ENCODE measurements at places on chromosomes 16 and 17.
A peak's percentile ranks its signal among the peaks of the same experiment; 100 is the strongest.

GRCh38 chr16:72841506-72841905, 206.4 kb downstream of the ZFHX3 start:
- no peak for DNase-seq

GRCh38 chr17:82752371-82753200, 721 bp downstream of the TBCD start:
- no peak for DNase-seq

DNA sequence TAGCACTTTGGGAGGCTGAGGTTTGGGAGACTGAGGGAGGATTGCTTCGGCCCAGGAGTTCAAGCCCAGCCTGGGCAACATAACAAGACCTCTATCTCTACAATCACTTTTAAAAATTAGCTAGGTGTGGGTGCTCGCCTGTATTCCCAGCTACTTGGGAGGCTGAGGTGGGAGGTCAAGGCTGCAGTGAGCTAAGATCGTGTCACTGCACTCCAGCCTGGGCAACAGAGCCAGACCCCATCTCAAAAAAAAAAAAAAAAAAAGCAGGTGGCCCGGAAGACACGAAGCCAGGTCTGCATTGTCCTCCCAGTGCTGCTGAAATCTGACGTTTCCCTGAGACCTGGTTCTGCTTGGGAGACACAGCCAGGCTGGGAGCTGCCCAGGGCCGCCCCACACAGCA, 18.8 kb upstream of the TIMP2 start:
- no peak for DNase-seq

GRCh38 chr17:50863931-50864330, 2.2 kb downstream of the TOB1 start:
- no peak for DNase-seq

DNA sequence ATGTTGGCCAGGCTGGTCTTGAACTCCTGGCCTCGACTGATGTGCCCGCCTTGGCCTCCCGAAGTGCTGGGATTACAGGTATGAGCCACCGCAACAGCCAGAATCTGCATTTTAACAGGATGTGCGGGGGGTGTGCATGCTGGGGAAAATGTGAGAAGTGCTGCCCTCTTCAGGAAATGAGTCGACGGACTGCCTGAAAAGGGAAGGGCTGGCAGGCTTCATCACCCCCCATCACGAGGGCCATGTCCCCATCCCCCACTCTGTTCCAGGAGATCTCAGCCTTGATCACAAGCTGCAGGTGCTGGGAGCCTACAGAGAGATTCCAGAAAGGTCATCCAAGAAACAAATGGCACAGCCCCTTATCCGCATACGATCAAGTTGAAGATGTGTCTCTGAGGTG, 195.3 kb upstream of the RPL38 start:
- DNase-seq = no peak

- DNase-seq = peak; percentile 98
Measured at GRCh38 chr17:59964482-59965328, at the start of gene RNFT1. RNFT1 (minus strand) TSS chr17:59964740; CDS start chr17:59964663, 77 bp downstream.

- DNase-seq = no peak
Measured at GRCh38 chr16:15038689-15039088, 17.2 kb downstream of the NTAN1 start.

DNA sequence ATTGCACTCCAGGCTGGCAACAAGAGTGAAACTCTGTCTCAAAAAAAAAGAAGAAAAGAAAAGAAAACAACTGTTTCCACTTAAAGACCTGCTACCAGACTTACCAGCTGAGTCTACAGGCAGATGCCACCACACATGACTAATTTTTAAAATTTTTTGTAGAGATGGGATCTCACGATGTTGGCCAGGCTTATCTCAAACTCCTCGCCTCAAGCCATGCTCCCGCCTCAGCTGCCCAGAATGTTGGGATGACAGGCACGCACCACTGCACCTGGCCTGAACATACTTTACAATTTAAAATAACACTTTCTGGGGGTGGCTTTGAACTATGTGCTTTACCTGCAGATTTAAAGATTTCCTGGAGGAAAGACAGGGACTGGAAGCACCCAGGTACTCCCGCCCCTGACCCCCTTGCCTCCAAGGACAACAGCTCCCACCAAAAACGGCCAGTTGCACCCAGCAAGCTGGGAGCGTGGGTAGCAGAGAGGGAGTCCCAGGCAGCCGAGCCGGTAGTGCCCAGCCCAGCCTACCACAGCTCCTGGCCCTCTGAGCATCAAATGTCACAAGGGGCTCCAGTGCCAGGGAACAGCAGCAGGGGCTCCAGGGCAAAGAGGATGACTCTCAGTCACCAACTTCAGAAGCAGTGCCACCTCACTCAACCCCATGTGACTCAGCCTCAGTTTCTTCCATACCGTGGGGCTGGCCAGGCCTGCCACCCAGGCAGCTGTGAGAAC, 262.9 kb downstream of the PARN start:
- DNase-seq = no peak

DNA sequence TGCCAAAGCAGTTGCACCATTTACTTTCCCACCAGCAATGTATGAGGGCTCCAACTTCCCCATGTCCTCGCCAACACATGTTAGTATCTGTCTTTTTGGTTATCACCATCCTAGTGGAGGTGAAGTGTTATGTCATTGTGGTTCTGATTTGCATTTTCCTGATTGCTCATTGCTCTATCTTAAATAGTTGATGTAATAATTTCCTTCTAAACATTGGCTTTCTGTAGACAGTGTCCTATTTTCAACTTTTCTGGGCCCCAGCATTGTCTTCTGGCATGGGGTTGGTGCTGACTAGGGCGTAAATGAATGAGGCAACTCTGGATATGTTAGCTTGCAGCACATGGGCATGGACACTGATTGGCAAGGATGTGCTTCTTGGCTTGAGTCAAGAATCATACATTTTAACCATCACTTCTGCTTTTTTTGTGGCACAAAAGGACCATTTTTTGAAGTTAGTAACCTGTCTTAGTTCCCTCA, 25.1 kb downstream of the PLCG2 start:
- DNase-seq = no peak

DNA sequence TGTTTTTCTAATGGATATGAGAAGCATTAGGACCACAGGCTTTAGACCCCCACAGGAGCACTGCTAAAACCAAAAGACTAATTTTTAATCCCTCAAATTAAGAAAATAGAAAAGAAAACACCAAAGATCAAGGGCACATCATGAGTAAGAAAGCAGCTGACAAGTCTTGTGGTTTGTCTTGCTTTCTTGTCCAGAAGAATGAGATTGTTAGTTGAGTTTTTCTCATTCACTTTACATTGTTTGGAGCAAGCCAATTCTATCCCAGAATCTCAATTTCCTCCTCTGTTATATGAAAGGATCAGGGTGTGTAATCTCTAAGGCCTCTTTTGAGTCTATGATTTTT, 899.0 kb downstream of the KCNJ2 start:
- no peak for DNase-seq
